ENCODE measurements at places on chromosomes 2 and 18.

- DNase-seq: no peak
These were observed 243.5 kb upstream of the SALL3 start for GRCh38 chr18:78736015-78736690.

DNA sequence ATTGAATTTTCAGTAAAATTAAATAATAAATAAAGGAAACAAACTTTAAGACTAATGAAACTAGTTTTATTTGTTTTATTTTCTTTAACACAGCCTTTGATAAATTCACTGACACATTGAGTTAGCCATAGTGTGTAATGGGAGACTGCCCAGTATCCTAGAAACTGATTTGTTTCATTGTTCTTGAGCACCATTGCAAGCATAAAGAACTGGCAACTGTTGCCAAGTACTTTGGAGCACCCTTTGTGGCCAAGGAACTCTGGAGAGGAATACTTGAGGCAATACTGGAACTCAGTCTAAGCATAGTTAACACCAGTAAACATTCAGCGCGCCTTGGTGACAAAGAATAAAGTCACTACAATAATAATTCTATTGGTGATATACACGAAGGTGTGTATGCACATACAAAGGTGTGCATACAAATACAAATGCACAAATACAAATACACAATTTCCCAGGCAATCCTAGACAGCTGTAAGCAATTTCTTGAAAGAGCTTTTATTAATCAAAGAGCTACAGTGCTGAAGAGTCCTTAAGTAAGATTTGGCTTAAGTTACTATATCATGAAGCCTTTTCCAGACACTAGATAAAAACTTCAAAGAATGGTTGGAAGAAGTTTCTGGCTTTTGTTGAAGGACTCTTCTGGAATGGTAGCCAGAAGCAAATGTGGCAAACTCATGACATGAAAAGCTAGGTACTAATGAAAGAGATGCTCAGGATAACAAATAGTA, 1371.2 kb downstream of the LRP1B start:
- DNase-seq: no peak

DNA sequence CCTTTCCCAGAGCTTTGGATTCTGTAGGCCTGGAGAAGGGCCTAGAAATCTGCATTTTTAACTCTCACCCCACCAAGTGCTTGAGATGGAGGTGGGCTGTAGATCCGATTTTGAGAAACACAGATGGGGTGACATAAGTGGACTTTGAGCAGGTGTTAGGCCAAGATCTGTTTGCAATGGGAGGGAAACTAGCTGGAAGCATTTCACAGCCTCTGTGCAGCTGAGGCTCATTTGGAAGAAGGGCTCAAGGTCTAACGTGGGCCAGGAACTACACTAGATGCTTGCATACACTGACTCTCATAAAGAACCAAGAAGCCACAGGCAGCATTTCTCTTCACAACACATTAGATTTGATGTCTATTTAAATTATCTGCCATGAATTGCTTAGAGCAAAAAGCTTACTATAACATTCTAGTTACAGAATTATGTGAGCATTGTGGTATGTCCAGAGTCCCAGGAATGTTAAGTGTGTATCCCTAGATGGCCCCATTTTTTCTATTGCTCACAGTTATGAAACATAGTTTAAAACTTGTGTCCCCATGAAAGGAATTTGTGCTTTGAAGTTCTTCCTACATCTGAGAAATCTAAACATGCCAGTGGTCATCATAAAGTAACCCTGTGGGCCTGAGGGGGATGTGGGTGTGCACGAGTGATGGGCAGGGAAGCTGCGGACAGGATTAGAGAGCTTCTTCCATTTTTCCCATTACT, 77.2 kb downstream of the CD28 start:
- no peak for DNase-seq

DNA sequence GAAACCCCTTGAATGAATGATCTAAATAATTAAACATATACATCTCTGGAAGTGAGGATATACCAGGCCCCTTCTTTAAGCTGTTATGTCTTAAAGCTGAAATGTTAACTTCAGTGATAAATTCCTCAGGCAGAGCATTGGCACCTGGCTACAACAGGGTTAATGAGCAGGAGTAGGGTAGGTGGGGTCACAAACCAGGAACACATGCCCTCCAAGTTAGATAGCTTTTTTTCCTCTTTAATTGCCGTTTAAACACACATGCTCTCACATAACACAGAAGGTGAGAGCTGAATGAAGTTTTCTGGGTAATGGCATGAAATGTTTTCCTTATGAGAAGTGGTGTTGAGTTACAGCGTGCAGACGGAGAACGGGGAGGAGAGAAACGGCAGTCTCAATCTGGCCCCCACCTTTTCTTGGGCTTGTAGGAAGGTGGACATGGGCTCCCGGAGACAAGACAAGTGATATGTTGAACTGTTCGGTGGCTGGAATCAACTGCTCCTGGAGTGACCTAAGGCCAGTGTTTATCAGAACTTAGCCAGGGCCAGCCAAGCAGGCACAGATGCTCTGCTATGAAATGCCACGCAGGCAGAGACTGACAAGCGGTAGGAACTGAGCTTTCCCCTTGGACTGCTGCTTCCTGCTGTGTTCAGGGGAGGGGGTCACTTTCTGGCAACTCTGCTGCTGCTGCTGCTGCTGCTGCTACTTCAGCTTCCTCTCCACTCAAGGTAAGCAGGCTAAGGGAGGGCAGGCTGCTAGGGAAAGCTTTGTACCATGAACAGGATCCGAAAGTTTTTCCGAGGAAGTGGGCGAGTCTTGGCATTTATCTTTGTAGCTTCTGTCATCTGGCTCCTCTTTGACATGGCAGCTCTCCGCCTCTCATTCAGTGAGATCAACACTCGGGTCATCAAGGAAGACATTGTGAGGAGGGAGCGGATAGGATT, at the start of gene GALNT5:
TSS of gene GALNT5 (plus strand) at position 394 of the 941 bp plus-strand sequence. CDS start at position 772, 378 bp downstream.
- DNase-seq: no peak

GRCh38 chr18:28576941-28577340, 400.0 kb upstream of the CDH2 start:
- no peak for DNase-seq

- DNase-seq: no peak
These were observed 22.2 kb downstream of the LAMA3 start for GRCh38 chr18:23711426-23711825.

DNA sequence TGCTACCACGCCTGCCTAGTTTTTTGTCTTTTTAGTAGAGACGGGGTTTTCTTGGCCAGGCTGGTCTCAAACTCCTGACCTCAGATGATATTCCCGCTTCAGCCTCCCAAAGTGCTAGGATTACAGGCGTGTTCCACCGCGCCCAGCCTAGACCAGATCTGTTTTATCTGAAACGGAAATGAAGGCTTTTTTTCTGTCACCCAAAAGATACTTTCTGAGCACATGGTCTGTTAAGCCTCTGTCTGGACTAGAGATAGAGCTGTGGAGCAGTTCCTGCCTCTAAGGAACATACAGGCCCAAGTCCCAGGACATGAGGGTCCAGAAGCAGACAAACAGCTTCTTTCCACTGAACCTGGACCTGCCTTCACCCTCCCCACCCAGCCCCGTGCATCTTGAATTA, 43.6 kb upstream of the PTMA start:
- no peak for DNase-seq

DNA sequence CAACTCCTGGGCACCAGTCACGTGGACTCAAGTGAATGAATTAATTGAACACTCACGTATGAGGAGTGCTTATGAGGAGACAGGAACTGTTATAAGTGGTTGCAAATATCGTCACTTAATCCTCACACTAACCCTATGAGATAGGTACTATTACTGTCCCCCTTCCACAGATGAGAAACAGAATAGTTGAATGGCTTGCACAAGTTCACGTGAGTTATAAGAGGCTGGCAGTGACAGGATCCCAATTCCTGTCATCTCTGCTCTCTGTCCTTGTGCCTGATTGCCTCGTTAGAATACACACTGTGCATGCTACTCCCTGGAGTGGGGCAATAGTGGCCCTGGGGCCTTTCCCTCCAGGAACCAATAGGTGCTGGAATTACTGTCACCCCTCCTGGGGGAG, 253.5 kb downstream of the DYSF start:
- DNase-seq: no peak

- DNase-seq: no peak
These were observed 270.9 kb downstream of the ATAD2B start for GRCh38 chr2:23655934-23656596.

GRCh38 chr2:195590861-195591205, 66.2 kb upstream of the SLC39A10 start:
- no peak for DNase-seq

GRCh38 chr2:162091325-162092007, 17.5 kb upstream of the DPP4 start:
- no peak for DNase-seq

GRCh38 chr2:11930211-11930761, 183.9 kb downstream of the LPIN1 start:
- DNase-seq: no peak

DNA sequence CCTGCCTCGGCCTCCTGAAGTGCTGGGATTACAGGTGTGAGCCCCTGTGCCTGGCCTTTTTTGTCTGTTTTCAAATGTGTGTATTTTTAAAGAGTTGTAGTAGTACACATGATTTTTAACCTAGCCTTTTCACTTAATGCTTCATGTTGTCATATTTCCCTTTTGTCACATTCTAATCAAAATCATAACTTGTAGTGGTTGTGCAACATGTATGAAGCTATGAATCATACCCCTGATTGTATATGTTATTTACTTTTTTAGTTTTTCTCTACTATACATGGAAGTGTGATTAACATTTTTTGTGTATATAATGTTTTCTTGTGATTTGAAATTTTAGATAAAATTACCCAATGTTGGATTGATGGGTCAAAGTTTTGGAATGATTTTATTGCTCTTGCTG, 8.5 kb downstream of the GEN1 start:
- no peak for DNase-seq

DNA sequence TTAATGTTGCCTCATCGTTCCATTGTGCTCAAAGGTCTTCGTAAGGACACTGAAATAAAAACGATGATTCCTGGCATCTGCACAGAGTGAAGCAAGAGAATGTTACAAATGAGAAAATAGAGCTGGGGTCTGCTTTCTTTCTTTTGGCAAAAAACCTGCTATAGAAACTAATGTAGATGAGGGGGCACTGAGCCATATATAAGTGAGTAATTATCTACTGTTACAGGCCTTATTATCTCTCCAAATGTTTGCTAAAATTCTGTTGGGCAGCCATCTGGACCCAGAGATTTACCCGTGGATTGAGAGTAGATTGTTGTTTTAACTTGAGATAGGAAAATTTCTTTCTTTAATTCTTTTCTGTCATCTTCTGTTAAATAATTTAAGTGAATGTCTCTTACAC, 472.5 kb upstream of the PIK3C3 start:
- no peak for DNase-seq

DNA sequence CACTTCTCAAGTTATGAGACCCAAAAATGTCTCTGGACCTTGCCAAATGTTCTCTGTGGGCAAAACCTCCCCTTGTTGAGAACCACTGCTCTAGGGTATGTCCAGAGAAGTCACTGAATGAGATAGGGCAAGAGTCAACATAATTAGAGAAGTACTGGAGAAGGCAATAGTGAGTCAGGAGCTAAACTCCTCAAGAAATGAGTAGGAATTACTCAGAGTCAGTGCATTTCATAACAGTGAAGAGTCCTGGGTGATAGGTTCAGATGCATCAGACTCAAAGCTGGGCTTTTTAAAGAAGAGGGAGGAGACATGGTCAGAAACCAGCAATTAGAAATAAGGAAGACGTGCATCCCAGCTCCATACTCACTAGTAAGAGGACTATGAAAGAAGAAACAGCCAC, 38.6 kb upstream of the IHH start:
- DNase-seq: no peak

DNA sequence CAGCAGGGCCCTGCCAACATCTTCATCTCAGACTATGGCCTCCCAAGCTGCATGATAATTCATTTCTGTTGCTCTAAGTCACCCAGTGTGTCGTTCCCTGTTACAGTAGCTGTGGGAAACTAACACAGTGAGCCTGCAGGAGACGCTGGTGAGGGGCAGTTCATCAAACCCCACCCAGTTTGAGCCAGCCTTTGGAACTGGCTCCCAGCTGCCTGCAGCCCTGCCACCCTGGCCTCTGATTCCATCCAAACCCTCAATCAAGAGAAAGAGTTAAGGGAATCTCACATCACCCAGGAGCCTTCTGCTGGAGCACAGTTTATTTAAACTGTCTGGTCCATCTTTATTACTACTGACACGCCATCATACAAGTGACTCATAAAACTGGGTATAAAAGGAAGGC, 64.9 kb upstream of the ZCCHC2 start:
- no peak for DNase-seq

GRCh38 chr2:219408204-219408603, 10.0 kb upstream of the DES start:
- no peak for DNase-seq

DNA sequence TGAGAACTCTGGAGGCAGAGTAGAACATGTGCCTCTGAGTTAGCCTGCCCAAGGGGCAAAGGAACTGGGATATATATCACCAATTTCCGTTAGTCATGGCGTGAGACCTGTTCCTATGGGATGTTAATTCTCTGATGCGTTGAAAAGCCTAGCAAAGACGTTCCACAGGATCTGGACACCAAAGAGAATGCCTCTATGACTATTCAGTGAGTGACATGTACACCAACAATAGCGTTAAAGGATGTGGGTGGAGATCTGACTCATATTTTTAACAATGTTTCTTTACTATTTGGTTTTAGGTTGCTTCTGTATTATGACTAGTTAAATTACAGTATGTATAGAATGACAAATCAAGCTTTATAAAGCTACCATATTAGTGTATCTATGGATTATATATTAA, 320.9 kb upstream of the MC4R start:
- DNase-seq: no peak

DNA sequence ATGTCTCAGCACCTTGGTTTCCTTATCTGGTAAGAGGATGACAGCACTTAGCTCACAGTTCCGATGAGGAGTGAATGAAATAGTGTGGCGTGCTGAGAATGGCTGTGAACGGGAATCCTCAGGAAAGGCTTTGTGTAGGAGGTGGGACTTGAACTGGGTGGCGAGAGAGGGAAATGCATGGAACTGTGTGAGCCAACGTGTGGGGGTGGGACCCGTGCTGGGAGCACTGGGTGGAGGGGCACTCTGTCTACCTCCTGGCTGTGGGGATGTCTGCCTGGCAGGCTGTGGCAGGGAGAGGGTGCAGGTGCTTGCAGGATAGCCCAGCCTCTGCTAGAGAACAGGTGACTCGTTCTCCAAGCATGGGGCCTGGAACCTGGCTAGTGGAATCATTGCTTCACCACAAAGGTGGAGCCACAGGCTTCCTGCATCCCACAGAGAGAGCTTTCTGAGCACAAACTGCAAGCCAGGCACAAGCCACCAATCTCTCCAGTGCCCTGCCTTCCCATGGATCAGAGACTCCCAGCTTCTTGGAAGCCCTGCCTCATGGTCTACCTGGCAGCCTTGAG, 145.2 kb downstream of the CELF4 start:
- no peak for DNase-seq

DNA sequence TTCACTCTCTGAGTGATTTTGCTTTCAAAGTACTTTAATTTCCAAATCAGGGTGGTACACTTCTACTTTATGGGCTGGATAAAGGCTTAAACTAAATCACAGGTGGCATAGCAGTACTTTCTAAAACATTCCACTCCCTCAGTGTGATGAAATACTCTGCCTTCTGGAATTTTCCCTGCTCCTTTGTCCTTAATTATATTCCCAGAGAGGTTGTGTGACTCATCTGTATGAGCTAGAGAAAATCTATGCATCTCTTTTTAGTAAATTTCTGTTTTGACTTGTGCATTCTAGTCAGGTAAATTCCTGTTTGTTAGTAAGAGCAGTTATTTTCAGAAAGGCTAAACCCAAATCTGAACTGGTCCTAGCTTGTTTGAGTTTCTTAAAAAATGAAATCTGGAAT, 29.0 kb upstream of the PLA2R1 start:
- no peak for DNase-seq
